ENCODE measurements at places on chromosomes 6 and 20. TPM values are rescaled to one million over a fixed set of nuclear protein-coding genes. Genes with fewer than 3 reads are reported as not detected.

The GLP1R gene
- not detected for total RNA-seq

- no peak for DNase-seq
- no peaks in the 10 kb centered on the region for H3K4me1 ChIP-seq
- no peak overlapping the region for H3K27ac ChIP-seq
- no peak overlapping the region for H3K4me3 ChIP-seq
- no peaks in the 10 kb centered on the region for H3K36me3 ChIP-seq
Measured at GRCh38 chr6:39378175-39378959, 55.9 kb upstream of the KCNK16 start.

DNA sequence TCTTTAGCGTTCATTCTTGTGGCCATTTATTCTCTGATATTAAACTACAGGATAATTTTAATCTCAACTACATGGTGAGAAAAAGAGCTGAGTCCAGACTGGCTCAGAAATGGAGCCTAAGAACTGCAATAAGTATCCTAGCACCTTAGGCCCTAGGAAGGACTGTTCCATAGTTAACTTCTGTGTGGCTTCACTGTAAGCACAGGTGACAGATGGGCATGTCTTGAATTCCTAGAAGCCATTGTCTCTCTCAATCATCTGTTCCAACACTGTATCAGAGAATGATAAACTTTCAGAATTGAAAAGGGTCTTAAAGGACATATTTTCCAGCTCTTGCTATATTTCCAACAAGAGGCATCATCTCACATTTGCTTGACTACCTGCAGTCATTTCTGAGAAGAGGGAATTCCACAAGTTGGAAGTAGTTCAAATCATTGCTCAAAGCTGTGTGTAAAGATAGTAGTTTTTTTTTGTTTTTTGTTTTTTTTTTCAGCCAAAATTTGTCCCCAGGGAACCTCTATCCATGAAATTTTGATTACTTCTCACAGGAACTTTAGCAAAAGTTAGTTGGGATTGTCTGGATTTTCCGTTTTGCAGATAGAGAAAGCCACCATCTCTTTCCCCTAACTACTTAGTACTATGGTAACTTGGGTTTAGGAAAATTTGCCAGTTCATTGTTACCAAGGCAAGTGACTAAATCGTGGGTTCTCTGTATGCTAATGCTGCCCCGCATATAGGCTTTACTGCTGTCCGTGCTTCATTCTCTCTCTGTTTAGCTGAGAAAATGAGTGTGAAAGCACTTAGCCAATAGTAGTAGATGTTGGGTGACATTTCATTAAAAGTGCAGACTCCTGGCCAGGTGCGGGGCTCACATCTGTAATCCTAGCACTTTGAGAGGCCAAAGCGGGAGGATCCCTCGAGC, 47.2 kb downstream of the KCNS1 start:
- H3K4me3 ChIP-seq = no peak overlapping the region
- H3K27ac ChIP-seq = no peak overlapping the region
- H3K4me1 ChIP-seq = no peaks in the 10 kb centered on the region
- no peak for DNase-seq

GRCh38 chr20:16707674-16708073, 22.2 kb upstream of the SNRPB2 start:
- DNase-seq = no peak
- peaks cover 5% of the 10 kb centered on the region for H3K27me3 ChIP-seq
- no peak overlapping the region for H3K4me3 ChIP-seq

The LCA5 gene
- total RNA-seq = 4.6 TPM

DNA sequence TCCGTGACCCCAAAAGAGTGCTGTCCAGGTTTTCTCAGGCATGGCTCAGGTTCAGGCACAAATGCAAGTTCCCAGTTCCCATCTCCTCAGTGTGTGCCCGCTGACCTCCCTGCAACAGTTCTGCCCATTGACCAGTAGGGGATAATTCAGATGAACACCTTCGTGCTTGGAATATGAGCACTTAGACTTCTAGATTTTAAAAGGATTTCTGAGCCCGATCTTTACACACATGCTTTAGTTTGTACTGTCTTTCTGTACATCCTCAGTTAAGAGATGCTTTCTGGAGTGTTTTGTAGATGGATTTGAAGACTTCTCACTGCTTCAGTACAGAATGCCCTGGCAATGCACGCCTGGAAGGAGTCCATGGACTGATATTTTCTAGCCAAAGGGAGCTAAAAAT, 239.6 kb upstream of the PLCB4 start:
- no peak overlapping the region for H3K27ac ChIP-seq
- no peak overlapping the region for H3K4me3 ChIP-seq
- no peaks in the 10 kb centered on the region for H3K27me3 ChIP-seq
- H3K4me1 ChIP-seq = no peaks in the 10 kb centered on the region

DNA sequence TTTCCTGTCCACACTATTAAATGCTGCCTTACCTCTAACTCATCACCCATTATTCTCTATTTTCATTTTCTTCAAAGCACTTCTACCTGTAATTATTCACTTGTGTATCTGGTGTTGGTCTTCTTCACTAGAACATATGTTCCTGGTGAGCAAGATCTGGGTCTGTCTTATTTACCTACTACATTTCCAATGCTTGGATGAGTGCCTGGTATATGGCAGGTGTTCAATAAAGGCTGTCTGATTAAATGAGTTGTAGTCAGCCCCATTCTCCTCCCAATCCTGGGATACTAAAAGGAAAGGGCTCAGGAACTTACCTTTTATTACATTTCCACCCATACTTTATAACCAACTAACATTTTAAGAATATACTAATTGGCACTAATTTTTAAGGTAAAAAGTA, 61.0 kb downstream of the CEP162 start:
- 0 out of 3 replicates have a peak, but pooled peaks cover 3% of the 10 kb centered on the region for H3K36me3 ChIP-seq
- no peak for DNase-seq
- no peak overlapping the region for H3K27ac ChIP-seq
- no peaks in the 10 kb centered on the region for H3K27me3 ChIP-seq
- peaks cover 6% of the 10 kb centered on the region for H3K4me1 ChIP-seq
- H3K4me3 ChIP-seq = no peak overlapping the region

The PLA2G7 gene
- total RNA-seq = not detected

DNA sequence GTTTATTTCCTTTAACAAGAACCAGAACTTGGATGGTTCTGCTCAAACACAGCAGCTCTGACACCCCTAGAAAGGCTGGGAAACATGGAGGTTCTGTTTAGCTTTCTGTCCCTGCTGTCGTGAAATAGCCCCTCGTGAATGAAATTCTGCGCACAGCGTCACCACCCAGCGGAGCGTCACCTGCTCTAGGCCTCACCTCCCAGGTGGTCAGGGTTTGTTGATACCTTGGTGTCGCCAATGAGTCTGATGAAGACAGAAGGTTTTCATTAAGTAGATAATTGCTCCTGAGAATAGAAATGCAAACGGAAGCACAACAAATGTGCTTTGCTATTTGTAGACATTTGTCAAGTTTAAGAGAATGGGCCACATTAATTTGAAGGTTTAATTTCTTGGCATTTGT, 135.1 kb downstream of the EDN3 start:
- H3K4me3 ChIP-seq = no peak overlapping the region
- DNase-seq = no peak
- no peaks in the 10 kb centered on the region for H3K36me3 ChIP-seq
- peaks cover 53% of the 10 kb centered on the region for H3K27me3 ChIP-seq
- H3K27ac ChIP-seq = no peak overlapping the region
- no peaks in the 10 kb centered on the region for H3K4me1 ChIP-seq

The ZC3H12D gene
- total RNA-seq = 2.7 TPM

DNA sequence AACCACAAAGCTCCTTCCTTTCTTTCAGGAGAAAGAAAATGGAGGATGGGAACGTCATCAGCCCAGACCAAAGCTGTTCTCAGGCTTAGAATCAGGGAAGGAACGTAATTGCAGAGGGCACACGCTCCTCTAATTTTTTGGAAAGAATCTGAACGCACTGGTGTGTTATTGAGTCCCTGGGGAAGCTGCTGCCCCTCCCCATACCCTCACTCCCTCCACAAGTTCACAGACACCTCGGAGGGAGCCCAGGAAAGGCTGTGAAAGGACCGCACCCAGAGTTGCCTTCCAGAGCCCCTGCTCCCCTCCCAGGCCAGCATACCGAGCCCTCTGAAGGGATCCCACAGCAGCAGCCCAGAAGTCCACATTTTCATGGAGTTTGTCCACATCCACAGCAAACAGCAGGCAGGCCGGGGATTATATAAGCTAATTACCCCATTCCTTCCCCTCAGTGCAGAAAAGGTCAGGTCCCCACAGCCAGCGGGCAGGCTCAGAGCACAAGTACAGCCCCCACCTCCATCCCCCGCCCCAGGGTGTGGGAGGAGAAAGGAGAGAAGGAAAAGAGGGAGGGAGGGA, 53.7 kb downstream of the ANKRD60 start:
- H3K27ac ChIP-seq = no peak overlapping the region
- H3K4me3 ChIP-seq = no peak overlapping the region
- peaks cover 15% of the 10 kb centered on the region for H3K27me3 ChIP-seq
- H3K4me1 ChIP-seq = 0 out of 2 replicates have a peak, but pooled peaks cover 4% of the 10 kb centered on the region
- no peaks in the 10 kb centered on the region for H3K36me3 ChIP-seq
- DNase-seq = no peak

The EYA2 gene
- total RNA-seq = not detected

The BEND3 gene
- 7.6 TPM for total RNA-seq

The NEDD9 gene
- 27.1 TPM for total RNA-seq

The CST2 gene
- total RNA-seq = not detected

DNA sequence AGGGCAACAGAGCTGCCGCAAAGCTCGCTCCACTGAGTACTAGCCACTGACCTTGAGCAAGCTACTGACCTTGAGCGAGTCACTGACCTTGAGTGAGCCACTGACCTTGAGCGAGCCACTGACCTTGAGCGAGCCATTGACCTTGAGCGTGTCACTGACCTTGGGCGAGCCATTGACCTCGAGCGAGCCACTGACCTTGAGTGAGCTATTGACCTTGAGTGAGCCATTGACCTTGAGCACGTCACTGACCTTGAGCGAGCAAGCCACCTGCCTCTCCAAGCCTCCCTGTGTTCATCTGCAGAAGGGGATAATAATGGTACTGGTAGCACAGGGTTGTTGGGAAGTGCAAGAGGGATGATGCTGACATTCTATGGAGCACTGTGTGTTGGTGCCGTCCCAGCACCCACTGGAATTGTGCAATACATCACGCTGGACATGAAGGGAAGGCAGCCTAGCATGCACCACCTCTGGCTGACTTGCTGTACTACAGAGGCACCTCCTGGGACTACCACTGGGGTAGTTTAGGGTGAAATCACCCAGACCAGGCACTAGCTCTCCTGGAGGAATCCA, 60.2 kb downstream of the CTCFL start:
- no peak overlapping the region for H3K4me3 ChIP-seq
- H3K4me1 ChIP-seq = peaks cover 7% of the 10 kb centered on the region
- H3K27ac ChIP-seq = no peak overlapping the region
- DNase-seq = peak; percentile 81
- H3K27me3 ChIP-seq = peaks cover 5% of the 10 kb centered on the region
- H3K36me3 ChIP-seq = no peaks in the 10 kb centered on the region

- no peak overlapping the region for H3K27ac ChIP-seq
- DNase-seq = no peak
- H3K27me3 ChIP-seq = peaks cover 8% of the 10 kb centered on the region
- no peak overlapping the region for H3K4me3 ChIP-seq
- peaks cover 10% of the 10 kb centered on the region for H3K4me1 ChIP-seq
Measured at GRCh38 chr6:166866839-166867637, 89.3 kb downstream of the RNASET2 start.

The C6orf163 gene
- total RNA-seq = 0.79 TPM

The PXDC1 gene
- total RNA-seq = 28.6 TPM

DNA sequence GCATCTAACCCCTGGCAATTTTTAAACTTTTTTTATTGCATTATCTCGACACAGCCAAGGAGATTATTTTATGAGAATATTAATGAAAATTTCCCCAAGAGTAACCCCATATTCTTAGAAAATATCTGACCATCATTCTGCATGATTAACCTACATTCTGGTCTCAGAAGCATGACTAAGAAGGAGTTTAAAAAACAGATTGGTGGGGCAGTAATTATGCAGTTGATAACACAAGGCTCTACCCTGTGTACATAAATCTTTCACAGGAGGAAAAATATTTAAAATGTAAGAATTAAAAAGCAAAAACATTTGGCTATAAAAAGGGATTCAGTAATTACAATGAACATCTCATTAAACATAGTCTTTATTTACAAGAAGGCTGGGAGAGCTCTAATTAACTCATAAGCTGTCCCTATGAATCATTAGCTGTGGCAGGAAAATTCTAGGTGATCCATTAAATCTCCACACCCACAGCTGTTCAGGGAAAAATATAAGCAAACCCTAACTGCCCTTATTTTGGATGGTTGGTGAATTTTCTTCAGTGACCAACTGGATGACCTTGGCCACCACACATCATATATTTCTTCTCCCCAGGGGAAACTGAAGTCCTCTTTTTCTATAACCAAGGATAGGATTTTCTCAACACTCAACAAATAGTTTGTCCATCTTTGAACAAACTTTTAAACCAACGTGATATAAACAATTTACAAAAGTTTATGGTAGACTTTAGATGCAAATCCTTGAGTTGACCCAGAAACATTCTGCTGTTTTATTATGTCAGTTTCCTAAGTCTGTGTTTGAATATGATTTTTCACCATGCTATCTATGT, 59.5 kb downstream of the PDE7B start:
- no peak overlapping the region for H3K27ac ChIP-seq
- H3K36me3 ChIP-seq = no peaks in the 10 kb centered on the region
- no peak for DNase-seq
- no peak overlapping the region for H3K4me3 ChIP-seq
- H3K4me1 ChIP-seq = no peaks in the 10 kb centered on the region
- no peaks in the 10 kb centered on the region for H3K27me3 ChIP-seq

The CFAP206 gene
- not detected for total RNA-seq

GRCh38 chr20:19210391-19211155, 1.9 kb upstream of the SLC24A3 start:
- H3K4me1 ChIP-seq = no peaks in the 10 kb centered on the region
- H3K36me3 ChIP-seq = no peaks in the 10 kb centered on the region
- DNase-seq = no peak
- H3K27me3 ChIP-seq = peaks cover 55% of the 10 kb centered on the region
- H3K27ac ChIP-seq = no peak overlapping the region

The OR12D3 gene
- total RNA-seq = not detected

The CST7 gene
- total RNA-seq = not detected

The NKX2-4 gene
- not detected for total RNA-seq

The C2 gene
- 165 TPM for total RNA-seq

DNA sequence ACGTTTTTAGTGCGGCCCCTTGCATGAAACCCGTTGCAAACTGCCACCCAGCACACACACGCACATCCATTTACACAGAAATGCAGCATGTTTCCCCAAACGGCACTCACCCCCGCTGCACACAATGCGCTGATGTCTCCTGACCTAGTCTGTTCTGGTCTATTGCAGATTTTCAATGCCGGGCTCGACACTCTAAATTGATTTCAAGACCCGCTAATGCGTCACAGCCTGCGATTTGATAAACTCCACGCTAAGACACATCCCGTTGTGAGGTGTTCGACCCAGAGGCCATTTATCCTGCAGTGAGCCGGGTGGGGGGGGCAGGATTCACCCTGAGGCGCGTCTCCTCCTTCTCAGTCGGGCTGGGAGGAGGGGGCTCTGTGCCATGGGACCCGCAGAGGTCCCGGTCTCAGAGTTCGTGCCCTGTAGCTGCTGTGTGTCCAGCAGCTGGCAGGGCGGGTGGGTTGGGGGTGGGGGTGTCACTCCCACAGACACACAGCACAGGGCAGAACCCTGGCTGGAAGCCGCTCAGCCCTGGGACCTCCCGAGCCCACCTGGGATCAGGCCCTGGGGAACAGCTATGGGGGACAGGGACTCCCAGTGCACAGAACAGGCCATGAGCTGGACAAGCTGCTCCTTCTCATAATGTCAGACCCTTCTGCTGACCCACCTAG, 367.9 kb downstream of the PREX1 start:
- H3K4me3 ChIP-seq = no peak overlapping the region
- no peaks in the 10 kb centered on the region for H3K36me3 ChIP-seq
- no peaks in the 10 kb centered on the region for H3K4me1 ChIP-seq
- no peak overlapping the region for H3K27ac ChIP-seq
- H3K27me3 ChIP-seq = peaks cover 11% of the 10 kb centered on the region
- no peak for DNase-seq

Measured in HepG2 (cell line).